Activated T-helper 1 cell treated with anti-CD3 and anti-CD28 coated beads, Interleukin-2, amount 50 U/mL, for 16 hours (primary cell): ENCODE measurements at places on chromosomes 2 and 18.

DNA sequence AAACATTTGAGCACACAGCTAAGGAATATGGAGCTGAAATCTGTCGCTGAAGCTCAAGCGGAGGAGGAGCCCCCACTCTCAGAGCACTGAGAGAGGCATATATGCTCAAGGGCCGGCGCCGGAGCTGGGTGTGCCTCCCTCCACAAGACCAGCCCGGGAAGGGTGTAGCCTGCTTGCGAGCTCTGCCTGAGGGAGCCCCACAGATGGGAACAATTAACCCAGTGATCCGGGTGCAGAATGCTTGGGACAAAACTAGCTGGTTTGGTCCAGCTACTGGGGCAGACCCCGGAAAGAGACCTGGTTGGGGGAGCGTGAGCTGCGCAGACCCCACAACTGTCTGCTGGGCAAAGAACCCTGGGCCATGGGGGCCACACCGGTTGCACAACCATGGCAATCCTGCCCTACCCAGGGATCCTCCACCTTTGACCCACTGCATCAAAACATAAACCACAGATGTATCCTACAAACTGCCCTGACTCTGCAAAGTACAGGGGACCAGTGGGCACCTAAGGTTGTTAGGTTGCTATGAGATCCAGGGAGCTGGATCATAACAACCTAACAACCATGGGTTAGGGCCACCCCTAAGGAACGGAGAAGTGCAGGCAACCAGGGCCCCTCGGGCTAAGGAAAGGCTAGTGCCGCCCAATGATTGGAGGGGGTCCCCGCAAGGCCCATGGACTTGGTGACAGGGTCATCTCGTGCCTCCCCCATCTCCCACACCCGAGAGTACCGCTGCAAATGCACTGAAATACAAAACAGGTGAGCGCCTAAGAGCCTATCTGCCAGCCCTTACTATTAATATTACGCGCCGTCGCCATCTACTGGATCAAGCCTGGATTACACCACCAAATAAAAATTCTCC, 53.4 kb upstream of the SCN1A start:
- no peak for DNase-seq

- DNase-seq: no peak
Observed at GRCh38 chr2:164785457-164785856, 56.2 kb downstream of the COBLL1 start.

DNA sequence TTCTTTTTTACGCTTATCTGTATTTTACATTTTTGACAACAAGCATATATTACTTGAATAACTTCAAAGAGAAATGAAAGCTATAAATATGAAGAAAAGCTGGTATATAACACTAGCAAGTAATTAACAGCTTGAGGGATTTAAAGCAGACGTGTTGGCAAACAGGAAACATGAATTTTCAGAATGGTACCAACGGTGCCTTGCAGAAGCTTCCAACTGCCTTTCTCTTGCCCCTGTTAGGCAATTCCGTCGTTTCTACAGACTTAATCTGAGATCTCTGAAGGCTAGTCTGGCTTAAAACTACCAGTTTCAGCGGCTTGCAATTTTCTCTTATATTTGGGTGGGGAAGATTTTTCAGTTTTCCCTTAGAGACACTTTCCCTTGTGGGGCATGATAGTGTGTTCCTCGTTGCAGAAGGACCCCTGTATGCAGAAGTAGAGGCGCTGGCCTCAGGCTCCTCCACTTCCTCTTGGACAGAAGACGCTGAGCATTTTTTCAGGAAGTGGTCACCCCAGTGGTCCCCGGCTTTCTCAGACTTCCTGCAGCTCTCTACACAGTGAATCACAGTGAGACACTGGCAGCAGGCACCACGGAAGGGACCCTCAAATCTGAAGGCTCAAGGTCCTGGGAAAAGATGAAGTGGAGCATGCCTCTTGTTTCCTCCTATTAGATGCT, 56.2 kb upstream of the SLC16A14 start:
- no peak for DNase-seq

GRCh38 chr18:80147037-80147417, 38.0 kb downstream of the ADNP2 start:
- no peak for DNase-seq

DNA sequence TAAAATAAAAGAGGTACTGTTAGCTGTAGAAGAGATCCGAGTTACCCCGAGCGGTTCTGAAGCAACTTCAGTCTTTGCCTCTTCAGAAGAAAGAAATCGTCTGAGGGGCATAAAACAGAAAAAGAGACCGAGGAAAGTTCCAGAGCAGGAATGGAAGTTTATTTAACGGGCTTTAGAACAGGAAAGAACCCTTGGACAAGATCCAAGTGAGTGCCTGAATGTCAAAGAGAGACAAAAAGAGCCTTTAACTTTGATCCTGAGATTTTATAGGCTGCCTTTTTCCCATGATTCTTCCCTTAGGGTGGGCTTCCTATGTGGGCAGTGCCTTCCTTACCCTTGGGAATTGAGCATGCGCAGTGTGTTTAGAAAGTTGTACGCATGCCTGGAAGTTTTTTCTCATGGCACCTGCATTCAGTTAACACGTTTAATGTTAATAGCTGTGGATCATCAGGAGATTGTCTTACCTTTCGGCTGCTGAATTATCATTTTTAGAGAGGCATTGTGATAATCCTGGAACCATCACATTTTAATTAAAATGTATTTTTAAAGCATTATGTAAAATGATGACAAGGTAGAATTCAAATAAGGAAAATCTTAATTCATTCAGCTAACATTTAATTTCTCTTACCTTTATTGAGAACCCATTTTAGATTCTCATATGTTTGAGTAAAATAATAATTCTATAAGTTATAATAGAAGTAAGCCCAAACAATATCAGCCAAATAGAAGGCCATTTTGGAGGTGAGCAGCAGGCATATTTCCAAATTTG, 269.5 kb upstream of the ZSWIM2 start:
- DNase-seq: no peak

GRCh38 chr2:221235941-221236340, 336.2 kb downstream of the EPHA4 start:
- DNase-seq: no peak

DNA sequence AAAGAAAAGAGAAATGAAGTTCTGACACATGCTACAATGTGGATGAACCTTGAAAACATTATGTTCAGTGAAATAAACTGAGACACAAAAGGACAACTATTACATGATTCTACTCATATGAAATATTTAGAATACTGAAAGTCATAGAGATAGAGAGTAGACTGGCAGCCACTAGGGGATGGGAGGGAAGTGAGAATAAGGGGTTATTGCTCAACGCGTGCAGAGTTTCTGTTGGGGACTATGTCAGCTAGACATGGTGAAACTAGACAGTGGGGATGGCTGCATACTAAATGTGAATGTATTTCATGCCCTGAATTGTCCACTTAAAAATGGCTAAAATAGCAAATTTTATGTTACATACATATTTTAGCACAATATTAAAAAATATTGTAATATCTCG, 108.7 kb upstream of the ATL2 start:
- no peak for DNase-seq

DNA sequence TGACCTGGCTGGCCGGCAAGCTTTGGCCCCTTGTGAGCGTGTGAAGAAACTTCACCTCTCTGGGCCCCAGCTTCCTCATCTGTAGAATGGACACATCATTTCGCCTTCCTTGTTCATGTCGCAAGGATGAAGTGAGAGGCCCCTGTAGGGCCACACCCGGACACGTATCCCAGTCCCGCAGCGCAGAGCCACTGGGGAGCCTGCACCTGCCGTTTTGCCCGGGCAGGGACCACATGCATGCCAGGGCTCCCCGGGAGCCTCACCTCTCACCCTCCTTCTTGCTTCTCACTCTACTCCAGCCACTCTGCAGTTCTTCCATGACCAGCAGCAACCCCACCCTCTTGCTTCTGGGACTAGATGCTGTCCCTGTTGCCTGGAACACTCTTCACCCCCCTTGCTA, 77.5 kb downstream of the FAM168B start:
- no peak for DNase-seq

DNA sequence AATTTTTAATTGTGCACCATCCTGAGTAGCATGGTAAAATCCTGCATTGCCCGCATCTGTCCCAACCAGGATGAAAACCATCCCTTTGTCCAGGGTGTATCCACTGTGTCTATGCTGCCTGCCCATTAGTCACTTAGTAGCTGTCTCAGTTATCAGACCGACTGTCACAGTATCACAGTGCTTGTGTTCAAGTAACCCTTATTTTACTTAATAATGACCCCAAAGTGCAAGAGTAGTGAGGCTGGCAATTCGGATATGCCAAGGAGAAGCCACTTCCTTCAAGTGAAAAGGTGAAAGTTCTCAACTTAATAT, 8.8 kb downstream of the ITSN2 start:
- no peak for DNase-seq

DNA sequence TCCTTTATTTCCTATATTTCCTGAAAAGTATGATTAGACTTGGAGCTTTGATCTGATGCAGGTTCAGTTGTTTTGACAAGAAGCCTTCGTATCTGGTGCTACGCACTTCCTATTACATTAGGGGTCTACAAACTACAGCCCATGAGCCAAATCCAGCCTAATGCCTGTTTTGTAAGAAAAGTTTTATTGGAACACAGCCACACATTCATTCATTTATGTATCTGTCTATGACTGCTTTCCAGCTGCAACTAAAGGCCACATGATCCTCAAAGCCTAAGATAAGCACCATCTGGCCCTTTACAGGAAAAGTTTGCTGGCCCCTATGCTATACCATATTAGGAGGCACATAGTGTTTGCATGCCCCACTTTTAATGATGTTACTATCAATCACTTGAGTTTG, 26.0 kb downstream of the EIF2AK3 start:
- DNase-seq: no peak

- no peak for DNase-seq
Observed at GRCh38 chr2:71936076-71937030, 211.3 kb downstream of the CYP26B1 start.

GRCh38 chr2:188118431-188118830, 173.2 kb upstream of the GULP1 start:
- DNase-seq: no peak

DNA sequence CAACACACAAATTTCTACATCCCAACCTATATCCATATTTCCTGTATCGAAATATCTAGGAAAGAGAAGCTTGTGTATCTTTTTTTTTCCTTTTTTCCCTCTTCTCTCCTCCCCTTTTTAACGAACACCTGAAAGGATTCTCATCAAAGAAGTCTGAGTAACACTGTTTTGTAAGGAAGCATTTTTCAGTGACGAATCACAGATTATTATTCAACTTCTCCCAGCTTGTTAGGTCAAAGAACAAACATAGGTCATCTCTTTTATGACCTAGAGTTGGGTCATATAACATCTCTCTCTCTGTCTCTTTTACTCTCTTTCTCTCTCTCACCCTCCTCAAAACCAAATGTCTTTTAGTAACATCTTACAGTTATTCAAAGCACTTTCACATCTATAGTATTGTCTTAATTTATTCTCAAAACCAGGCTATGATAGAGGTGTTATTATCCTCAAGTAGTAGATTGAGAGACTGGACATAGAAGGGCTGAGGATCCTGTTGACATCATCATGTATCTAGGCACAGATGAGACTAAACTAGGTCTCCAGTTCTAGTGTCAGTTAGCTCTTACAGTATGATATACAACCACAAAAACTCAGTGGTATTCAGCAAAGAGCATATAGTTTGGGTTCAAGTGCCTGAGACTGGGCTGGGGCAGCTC, 80.1 kb upstream of the SPOPL start:
- no peak for DNase-seq

- no peak for DNase-seq
Observed at GRCh38 chr2:27747827-27748352, 23.6 kb upstream of the MRPL33 start.

DNA sequence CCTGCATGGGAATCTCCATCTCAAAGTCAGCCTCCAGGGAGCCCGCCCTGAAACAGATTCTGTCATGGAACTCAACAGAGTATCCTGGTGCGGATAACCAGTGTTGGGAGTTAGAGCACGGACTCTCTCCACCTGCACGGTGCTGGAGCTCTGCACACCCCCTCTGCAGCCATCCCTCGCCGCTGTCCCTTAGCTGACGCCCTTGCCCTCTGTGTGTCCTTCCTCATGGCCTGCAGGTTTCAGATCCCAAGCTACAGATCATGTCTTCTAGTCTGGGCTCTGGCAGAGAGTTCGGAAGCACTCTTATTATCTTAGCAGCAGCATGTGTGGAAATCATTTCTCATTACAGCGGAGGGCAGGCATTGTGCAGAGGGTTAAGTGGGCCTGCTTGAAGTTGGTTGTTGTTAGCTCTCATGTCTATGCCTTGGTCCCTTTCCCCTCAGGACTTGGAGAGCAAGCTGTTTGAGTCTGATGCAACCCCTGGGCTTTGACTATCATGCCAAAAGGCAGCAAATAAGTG, 26.0 kb downstream of the TMEM127 start:
- no peak for DNase-seq

DNA sequence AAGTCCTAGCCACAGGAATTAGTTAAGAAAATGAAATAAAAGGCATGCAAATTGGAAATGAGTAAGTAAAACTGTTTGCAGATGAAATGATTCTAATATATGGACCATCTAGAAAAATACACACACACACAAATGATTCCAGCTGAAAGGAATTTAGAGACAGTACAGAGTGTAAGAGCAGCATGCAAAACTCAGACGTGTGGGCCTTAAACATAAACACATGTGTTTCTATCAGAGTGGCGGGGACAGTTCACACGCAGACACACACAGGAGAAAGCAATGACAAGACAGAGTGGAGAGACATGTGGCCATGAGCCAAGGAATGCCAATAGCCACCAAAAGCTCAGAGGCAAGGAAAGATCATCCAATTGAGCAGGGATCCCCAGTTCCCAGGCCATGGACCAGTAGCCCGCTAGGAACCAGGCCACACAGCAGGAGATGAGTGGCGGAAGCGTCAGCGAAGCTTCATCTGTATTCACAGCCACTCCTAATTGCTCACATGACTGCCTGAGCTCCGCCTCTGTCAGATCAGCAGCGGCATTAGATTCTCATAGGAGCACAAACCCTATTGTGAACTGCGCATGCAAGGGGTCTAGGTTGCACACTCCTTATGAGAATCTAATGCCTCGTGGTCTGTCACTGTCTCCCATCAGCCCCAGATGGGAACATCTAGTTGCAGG, 155.4 kb downstream of the ARL4C start:
- no peak for DNase-seq

GRCh38 chr2:99675130-99675661, 185.4 kb upstream of the REV1 start:
- no peak for DNase-seq

GRCh38 chr18:74803769-74804168, 206.1 kb downstream of the ZNF407 start:
- DNase-seq: no peak

DNA sequence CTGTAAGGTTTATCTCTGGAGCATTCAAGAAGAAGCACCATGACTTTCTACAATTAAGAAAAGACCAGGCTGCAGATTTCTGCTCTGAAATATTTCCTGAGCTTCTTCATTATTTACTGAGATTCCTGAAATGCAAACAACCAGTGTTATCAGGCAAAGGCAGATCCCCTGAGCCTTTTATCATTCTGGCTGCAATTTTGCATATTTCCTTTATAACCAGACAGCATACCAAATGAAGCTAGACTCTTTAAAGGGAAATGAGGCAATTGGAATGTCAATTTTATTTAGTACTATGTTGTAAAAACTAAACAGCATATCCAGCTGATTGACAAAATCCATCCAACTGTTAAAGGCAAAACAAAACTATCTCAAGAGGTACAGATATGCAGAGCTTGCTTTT, 372.5 kb downstream of the RIT2 start:
- DNase-seq: no peak
